KBM-7 (cell line): ENCODE measurements at places on chromosomes 12 and 14.

DNA sequence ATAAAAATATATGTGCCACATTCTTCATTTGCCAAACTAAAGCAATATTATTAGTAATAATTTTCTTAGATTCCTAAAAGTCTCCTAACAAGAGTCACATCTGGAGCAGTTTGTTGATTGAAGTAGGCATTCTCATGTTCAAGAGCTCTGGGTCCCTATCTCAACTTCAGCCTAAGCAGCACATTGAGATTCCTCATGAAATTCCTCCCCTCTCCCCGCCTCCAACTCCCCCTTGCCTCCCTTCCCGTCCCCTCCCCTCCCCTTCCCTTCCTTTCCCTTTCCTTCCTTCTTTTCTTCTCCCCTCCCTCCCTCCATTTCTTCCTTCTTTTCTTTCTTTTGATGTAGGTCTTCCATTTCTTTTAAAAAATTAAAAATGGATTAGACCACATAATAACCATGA lies 48.7 kb upstream of the NAV3 start:
- DNase-seq, result no peak

DNA sequence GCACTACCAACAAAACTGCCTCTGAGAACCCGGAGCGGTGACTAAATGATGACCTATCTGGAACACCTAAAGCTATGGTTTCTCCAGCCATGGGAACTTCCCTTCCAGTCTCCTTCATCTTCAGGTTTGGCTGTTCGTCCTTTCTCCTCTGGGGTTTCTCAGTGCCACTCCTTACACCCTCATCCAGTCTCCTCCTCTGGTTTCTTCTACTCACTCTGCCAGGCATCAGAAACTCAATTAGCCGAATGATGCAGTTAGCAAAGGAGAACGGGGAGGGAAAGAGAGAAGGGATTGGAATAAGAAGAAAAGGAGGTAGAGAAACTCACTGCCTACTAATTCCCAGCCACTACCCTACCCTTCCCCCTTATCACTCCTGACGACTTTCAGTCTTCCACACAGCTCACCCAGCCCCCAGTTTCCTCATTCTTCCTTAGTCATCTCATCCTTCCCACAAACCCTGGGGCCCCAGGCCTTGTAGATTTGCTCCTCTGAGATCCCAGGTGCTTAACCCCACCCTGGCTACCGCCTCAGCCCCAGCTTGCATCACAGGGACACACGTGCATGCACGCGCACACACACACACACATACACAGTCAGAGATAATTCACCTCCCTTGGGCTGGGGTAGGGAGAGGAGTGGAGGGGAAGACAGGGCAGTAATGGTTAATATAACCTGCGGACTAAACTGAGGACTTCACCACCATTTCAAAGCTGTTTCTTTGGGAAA lies 13.0 kb downstream of the FGD6 start:
- DNase-seq, result peak; percentile 71

DNA sequence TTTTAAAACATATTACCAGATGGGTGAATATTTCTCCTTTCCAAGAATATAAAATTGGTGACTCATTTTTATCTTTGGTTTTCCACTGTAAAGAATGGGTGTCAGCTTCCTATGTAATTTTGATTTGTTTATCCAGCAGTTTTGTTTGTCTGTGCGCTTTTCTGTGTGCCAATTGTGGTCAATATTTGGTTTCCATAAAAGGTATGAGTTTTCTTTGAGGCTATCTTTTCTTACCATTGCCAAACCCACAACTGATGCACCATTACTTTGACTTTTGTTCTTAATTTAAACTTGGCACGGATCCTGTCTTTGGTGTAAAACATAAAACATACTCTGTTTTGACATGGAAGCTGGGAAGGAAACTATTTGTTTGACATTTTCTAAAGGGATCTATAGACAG lies 78.8 kb upstream of the NAV3 start:
- DNase-seq, result no peak

GRCh38 chr12:105561546-105562198 lies 231.2 kb downstream of the C12orf75 start:
- DNase-seq, result no peak

- DNase-seq, result no peak
Observed at GRCh38 chr14:102256716-102257115, 48.2 kb downstream of the MOK start.

DNA sequence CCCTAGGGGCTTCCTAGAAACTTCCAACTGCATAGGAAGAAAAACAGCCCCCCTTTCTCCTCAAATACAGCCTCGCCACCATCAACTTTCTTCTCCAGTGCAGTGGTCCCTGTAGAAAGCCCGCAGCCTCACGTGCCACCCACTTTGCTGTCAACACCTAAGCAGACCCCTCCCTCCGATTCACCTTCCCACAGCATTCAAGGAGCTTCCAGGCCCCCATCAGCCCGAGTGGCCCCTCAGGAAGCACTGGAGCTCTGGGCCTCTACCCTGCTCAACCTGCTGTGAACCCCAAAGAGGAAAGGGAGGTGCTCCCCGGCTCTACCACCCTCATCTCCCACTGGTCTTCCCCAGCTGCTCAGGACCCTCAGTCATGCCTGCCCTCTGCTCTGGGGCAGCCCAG lies 55.0 kb downstream of the RNF34 start:
- no peak for DNase-seq

DNA sequence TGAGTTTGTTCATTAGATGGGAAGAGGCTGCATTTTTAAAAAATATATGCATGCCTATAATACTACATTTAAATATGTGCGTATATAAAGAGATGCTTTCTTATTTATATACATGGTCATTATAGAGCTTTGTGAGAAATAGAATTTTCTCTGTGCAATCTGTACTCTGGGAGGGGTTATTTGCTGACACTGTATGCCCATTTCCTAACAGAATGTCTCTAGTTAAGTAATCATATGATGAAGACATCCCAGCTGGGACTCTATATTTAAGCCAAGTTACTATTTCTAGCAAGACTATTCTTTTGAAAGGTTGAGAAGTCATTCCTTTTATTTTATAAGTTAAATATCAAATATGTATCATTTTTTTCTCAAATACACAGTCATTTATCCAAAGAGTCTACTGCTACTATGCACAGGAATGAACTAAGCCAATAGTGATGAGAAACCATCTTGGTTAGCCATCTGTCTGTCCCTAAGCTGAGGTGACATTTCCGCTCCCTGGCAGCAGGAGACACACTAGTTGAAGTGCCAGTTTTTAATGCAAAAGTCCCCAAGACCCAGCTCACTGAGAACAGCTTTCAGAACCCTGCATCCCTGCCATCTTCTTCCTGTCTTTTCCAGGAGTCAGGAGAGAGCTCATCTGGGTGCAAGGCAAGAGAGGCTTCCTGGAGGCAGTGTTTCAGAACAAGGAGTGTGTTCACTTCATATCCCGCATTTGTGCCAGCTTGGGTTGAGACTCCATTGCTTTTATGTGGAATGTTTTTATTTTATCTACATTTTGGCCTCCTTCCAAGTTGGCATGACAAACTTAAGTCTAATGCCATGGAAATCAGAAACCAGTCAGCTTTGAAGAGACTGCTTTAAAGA lies 69.5 kb downstream of the TMEM132C start:
- DNase-seq, result no peak

GRCh38 chr12:120855823-120856588 lies 48.2 kb downstream of the SPPL3 start:
- no peak for DNase-seq

DNA sequence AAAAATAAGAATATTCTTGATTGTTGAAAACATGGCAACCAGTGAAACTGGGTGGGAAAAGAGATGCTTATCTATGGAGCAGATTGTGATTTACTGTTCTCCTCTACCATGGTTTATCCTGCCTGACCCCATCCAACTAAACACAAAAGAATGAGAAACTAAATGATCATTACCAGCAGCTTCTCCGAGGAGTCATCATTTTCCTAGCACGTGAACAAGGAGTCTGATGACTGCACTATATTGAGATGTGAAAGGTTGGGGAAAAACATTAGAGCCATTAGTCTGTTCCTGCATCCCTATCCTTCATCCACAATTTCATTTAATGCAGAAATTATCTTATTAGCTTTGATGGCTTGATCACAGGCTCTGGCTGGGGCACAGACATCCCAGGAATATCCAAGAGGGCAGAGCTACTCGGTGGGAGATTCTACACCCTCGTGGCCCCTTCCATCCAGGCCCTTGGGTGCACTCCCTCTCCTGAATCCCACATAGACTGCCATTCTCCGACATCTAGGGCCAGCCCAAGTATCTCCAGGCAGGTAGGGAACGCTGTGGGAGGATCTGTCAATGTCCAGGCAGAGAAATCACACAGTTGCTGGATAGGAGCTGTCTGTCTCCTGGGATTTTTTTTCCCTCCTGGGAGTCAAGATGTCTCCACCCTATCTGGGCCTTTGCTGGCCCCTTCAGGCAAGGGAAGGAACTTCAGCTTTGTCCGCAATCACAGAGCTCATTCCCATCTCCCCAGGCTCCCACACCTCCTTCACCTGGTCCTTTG lies 43.3 kb upstream of the DHRS4 start:
- peak; percentile 56 for DNase-seq

DNA sequence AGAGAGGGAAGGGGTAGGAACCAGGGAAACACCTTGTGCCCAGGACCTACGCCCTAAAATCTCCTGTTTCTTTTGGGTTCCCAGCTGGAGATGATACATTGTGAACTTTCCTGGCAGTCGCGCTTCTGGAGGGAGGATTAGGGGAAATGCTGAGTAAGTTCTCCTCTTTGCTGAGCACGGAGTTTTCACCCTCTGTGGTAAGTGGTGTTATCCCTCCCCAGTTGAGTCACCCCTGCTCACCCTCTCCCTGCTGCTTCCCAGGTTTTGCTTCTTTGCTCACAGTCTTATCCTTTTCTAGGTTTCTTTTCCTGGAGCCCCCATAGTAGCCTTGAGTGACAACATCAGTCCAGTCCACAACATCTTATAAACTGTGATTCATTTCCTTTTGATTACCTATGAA lies 789.1 kb downstream of the TMEM121 start:
- no peak for DNase-seq

DNA sequence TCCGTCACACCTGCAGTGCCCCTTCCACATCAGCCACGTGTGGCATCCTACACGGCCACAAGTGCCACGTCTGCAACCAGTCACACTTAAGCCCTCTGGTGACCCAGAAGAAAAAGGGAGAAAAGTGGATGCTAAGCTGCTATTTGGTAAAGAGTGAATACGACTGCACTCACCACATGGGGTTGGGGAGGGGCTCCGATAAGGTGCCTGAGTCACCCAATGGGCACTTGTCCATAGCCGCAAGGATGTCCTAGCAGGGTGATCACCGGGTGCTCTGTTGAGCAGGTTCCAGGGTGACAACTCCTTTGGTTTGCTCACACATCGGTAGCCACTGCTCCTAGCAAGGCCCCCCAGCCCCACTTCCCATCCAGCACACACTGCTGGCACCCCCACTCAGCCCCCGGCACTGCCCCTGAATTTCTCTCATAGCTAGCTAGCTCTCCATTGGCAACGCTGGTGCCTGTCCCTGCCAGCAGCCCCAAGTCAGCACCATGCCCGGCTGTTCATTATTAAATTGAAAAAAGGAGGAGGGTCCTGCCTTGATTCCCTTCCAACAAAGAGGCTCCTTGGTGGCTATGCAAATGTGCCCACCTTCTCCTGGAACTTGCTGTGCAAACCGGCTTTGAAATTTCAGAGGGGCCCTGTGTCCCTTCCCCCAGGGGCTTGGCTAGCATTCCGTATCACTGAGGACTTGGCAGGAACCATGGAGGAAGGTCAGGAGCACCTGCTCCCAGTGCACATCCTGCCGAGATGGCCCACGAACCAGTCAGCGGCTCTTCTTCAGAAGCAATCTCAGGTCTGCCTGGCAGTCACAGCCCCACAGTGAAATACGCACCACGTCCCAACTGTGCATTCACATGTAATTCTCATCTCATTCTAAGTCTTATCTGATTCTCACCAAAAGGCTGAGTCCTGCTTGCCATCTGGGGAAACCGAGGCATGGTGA lies 227.7 kb upstream of the DIO3 start:
- no peak for DNase-seq

DNA sequence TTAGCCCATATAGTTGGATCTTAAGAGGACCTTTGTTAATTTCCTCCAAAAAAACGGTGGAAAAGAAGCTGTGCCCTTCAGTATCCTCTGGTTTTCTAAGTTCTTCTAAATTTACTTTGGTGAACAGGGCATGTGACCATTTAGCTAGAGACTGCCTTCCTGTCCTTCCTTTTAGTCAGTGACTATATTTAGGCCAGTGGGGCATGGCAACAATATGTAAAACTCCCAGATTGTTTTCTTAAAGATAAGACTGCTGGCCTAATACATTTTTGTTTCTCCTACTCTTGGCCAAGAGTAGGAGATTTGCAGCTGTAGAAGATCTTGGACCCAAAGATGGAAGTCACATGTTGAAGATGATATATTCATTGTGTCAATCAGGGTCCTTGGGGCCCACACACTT lies 325.1 kb upstream of the DCN start:
- DNase-seq, result no peak

DNA sequence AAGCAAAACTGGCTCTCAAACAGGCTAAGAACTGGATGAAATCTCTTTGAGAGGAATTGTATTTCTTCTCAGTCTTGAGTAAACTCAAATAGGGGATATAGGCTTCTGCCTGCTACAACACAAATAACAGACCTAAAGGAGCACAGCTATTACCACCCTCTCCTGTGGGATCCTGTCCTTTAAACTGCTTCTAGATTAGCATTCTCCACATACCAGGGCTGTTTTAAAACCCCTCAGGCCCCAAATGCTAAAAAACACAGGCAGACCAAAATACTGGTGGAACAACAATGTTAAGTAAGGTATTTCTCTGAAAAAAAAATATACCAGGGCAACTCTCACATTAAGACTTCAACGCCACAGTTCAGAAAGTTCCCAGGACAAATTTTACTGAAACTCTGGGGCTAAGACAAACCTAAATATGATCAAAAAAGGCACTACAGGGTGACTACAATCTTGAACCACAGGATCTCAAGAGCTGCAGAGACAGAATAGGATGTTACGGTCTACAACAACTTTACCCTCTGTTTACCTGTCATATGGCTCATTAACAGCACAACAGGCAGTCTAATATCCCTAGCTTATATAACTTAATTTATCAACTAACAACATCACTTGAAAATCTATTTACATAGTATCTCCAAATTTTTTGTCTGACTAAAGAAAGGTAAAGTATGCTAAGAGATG lies 7.2 kb downstream of the CPNE8 start:
- DNase-seq, result no peak

GRCh38 chr14:61752626-61753025 lies 9.6 kb upstream of the SNAPC1 start:
- DNase-seq, result peak; percentile 61

DNA sequence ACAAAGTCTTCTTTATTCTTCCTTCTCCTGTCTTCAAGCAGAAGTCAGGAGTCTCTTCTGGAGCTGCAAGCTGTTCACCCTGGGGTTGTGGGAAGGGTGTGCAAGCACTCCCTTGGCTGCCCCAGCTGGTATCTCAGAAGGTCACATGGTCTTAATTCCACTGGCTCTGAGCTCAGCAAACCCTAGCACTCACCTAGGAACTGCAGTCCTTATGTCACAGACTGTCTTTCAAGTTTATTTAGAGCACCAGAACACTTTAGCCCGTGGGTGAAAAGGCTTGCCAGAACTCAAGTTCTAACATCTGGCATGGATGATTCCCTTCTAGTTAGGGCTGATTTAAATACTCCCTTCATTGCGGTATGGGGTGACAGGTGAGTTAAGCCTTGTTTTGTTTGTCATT lies 379.0 kb downstream of the CCER1 start:
- no peak for DNase-seq

GRCh38 chr12:99151744-99152143 lies 495.8 kb upstream of the GARIN6 start:
- DNase-seq, result no peak

- DNase-seq, result no peak
Observed at GRCh38 chr12:14259481-14260010, 105.9 kb upstream of the ATF7IP start.
